SHP77 treated with DMSO at 0.1 percent for 48 hours (cell line): ENCODE measurements at places on chromosomes 11 and 22.
A peak's percentile ranks its signal among the peaks of the same experiment; 100 is the strongest.

GRCh38 chr11:32386770-32387377 lies 48.5 kb downstream of the WT1 start:
- no peak for DNase-seq

GRCh38 chr22:24176630-24177029 lies 4.7 kb upstream of the SUSD2 start:
- no peak for DNase-seq

GRCh38 chr11:118887206-118887605 lies 3.5 kb downstream of the CXCR5 start:
- no peak for DNase-seq

- DNase-seq = no peak
Measured at GRCh38 chr11:131666006-131666405, 295.6 kb downstream of the NTM start.

DNA sequence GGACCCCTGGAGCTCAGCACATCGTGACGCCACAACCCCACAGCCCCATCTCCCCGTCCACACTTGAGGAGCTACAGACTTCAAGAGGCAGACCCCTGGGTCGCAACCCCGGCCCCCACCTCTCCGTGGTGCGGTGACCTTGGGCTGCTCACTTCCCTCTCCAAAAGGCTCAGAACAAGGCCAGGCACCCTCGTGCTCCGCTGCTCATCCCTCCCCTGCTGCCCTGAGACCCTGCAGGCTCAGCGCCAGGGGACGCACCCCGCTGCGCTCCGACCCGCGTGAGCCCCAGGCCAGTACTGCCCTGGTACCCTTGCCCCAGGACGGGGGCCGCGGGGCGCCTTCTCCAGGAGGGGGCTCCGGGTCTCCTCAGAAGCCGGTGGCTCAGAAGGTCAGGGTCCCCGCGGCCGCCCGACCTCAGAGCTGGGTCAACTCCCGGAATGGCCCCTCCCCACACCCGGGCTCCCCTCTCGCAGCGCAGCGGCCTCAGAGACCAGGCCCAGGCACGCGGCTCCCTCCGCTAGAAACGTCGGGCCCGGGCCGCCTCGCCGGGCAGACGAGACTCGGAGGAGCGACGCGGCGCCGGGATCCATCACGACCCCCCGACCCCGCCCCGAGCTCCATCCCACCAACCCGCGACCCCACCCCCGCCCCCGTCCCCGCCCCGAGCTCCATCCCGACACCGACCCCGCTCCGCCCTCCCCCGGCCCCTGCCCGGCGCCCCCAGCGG lies 563 bp downstream of the GATD1 start:
- DNase-seq = no peak

DNA sequence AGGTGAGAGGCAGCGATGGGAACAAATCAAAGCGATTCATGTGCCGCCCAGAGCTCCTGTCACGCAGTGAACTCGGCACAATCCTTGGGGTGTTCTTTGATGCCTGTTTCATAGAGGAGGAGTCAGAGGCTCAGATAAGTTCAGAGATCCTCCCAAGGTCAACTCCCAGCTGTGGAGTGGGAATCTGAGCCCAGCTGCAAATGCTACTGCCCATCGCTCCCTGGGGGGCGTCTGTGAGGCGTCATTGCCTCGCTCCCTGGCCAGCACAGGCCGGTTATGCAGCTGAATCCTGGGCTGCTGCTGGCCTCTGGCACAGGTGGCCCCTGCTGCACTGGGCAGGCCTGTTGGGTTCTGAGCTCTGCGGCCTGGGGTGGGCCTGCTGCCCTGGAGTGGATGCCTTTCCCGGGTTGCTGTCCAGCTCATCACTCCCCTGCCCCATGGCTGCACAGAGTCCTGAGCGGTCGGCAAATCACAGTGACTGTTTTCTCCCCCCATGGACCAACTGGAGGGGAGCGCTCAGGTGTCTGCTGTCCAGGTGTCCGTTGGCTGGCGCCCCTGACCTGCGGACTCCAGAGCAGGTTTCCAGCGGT lies 36.3 kb upstream of the SHISAL1 start:
- no peak for DNase-seq

GRCh38 chr11:125568970-125569914 lies at the start of gene EI24:
Gene EI24 (plus strand): TSS chr11:125569477. CDS start chr11:125572528, 3,051 bp downstream.
- peak; percentile 70 for DNase-seq

DNA sequence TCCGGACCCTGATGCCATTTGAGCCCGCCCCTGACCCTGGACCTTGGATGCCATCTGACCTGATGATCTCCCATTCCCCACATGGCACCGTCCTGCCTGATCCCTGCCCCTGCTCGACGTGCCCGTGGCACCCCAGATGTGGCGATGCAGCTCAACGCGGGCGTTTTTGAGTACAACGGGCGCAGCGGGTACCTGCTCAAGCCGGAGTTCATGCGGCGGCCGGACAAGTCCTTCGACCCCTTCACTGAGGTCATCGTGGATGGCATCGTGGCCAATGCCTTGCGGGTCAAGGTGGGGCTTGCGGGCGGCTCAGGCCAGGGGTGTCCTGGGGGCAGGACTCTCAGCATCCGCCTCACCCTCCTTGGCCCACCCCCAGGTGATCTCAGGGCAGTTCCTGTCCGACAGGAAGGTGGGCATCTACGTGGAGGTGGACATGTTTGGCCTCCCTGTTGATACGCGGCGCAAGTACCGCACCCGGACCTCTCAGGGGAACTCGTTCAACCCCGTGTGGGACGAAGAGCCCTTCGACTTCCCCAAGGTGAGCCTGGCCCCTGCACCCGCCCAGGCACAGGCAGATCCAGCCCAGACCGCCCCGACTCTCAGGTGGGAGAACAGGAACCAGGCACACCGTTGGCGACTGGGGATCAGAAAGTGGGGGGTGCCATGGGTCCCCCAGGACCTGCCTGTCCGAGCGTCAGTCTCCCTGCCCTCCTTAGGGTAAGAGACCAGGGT lies 11.1 kb downstream of the PLCB3 start:
- DNase-seq = no peak

- no peak for DNase-seq
Measured at GRCh38 chr11:103594283-103594682, 442.2 kb upstream of the DDI1 start.

DNA sequence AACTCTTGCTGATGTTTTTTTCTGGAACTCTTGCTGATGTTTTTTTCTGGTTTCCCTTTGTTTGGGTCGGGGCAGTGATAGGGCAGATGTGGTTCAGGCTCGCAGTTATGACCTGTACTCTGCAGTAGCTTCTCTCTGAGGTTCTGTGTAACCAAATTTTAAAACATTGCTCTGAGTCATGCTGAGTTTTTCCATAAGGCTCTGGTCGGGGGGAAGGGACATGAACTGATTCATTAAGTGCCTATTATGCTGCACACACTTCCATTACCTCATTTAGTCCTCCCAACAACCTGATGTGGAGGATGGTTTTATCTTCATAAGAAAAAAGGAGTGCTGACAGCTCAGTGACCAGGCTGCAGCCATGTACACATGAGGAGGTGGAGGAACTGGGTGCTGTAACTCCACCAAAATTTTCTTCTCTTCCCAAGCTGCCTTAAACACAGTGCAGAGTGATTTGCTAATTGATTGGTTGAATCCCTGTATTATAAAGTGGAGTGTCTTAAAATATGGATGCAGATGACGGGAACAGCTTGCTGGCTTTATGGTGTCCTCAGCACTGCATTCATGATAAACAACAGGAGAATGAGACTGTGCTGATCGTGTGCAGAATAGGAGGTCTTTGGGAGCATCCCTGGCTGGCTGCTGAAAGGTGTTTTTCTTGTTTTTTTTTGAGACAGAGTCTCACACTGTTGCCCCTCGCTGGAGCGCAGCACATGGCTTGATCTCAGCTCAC lies 19.1 kb downstream of the TNRC6B start:
- no peak for DNase-seq

DNA sequence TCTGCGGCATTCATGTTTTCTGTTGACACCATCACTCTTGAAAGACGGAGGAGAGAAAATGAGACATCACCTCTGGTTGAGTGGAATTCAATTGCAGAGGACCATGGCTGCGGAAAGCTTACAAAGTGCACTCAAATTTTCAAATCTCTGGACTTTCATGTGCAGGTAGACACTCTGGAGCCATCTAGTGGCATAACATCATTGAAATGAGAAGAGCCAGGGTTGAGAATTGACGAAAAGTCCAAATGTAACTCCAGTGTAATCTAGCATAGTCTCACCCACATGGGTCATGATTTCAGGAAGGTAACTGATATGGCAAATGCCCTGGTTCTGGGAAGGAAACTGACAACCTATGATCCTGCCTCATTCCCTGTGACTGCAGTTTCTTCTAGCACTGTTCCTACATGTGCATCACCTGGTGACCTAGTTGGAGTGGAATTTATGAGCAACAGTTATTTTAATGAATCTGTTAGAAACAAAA lies 687.8 kb downstream of the KCNA4 start:
- DNase-seq = no peak

- no peak for DNase-seq
Measured at GRCh38 chr11:66437979-66438503, 607 bp downstream of the MRPL11 start.

DNA sequence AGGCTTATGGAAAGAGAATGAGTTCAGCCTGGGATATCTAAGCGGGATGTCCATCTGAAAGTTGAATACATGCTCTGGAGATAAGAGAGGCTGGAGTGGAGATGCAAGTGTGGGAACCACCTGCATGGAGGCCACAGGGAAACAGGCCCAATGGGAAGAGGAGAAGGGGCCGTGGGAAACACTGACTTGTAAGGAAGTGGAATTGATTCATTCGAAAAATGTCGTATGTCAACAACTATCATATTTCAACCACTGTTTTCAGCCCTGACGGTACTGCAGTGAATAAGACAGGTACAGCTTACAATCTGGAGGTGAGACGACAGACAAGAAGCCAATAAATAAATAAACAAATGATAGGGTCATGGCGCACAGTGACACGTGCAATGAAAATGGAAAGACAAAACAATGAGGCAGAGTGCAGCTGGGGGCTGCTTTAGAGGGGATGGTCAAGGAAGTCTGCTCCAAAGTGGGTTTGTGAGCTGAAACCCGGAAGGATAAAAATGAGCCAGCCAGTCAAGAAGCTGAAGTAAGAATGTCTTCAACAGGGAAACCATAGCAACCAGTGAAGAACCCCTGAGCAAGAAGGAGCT lies 35.9 kb downstream of the EFCAB6 start:
- no peak for DNase-seq

DNA sequence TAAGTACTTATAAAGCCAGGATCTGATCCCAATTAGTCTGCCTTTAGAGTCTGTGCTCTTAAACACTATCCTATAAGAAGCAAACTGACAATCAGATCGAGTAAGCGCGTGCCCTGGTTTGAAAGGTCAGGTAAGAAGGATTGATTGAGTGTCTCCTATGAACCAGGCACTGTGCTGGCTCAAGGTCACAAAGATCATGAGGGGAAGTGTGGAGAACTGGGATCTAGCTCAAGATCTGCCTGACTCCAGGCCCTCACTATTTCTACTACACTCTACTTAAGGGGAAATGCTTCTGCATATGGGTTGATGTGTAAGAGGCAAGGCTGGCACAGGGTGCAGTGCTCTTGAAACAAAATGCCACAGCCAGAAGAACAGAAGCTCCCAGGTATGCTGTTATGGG lies 77.0 kb downstream of the ME3 start:
- no peak for DNase-seq

DNA sequence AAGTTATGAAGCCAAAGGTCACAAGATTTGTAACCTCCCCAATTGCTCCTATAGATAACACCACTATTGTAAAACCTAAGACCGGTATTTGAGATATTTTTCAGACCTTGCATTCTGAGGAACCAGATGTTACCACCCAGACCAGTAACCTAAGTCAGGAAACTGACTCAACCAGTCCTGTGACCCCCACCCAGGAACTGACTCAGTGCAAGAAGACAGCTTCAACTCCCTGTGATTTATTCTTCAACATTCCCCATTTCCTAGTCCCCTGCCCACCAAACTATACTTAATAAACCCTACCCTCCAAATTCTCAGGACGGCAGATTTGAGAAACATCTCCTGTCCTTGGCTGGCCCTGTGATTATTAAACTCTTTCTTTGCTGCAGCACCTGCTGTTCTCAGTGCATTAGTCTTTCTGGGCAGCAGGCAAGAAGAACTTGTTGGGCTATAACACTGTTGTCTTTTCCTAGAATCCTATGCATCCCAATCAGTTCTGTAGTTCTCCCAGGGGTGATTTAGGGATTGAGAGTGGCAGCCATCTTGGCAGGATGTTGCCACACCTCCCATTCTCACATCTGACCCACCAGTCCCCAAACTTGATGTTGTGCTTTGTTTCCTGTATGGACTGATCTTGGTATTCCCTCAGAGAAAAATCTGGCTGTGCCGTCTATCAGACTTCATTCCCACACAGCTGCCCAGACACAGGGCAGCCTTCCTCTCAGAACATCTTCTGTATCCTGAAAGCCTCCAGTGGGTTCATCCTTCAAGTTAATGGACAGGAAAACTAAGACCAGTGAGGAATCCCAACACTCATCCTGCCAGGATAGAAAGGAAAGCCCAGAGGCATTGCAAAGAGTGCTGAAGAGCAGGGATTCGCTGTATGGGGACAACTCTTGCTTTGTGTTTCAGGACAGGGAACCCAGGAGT lies 104.0 kb downstream of the PDE2A start:
- no peak for DNase-seq

DNA sequence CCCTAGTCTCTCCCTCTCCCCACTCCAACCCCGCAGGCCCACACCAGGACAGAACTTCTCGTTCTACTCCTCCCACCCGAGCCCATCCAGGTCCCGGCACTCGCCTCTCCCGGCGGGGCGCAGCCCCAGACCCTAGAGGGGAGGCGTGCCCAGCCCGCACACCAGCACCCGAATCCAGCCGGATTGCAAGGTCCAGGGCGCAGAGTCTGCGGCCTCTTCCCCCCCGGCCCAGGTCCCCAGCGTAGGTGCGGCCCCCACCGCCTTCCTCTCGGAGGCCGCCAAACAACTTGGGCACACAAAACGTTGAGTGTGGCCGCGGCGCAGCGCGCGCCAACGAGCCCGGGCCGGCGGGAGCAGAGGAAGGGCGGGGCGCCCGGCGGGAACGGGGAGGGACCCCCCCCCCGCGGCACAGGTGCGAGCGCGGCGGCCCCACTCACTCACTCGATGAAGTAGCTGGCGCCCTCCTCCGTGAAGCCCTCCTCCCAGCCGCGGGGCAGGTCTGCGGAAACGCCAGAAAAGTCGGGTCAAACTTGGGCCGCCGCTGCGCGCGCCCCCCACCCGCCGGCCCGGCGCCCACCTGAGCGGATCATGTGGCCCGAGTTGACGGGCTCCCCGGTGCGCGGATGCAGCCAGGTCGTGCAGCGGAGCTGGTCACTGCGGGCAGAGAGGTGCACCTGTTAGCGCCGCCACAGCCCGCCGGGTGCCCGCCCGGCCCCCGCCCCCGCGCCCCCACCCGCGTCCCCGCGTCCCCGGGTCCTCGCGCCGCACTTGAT lies 480 bp downstream of the PLEKHA7 start:
- DNase-seq = no peak
